G401 (cell line): ENCODE measurements at places on chromosomes 12 and 14.

DNA sequence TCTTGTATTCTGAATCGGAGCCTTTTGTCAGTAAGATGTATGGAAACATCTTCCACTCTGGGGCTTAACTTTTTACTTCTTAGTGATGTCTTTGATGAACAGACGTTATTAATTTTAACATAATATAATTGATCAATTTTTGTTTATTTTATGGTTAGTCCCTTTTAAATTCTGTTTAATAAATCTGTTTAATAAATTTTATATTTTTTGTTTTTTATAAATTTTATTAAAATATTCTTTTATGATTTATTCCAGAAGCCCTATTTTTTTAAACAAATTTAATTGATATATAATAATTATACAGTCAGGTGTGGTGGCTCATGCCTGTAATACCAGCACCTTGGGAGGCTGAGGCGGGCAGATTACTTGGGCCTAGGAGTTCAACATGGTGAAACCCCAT, 235.1 kb downstream of the AEBP2 start:
- DNase-seq = no peak

DNA sequence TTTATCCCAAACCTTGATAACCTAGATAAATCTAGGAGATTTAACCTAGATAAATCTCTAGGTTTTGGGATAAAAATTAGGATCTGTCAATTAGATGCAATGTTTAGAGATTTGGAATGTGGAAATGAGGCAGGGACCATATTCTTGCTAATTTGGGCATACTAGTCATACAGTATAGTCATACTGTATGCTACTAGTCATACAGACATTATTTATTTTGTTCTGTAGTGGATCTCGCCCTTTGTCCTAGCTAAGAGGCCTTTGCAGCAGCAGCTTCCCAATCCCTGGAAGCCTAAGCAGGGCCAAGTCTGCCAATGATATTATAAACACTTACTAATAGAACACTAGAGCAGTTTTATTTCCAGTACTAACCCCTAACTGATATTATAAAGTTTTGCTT, 136.4 kb downstream of the CEP128 start:
- no peak for DNase-seq

- DNase-seq = no peak
Observed at GRCh38 chr12:84805474-84805858, 107.1 kb downstream of the SLC6A15 start.

DNA sequence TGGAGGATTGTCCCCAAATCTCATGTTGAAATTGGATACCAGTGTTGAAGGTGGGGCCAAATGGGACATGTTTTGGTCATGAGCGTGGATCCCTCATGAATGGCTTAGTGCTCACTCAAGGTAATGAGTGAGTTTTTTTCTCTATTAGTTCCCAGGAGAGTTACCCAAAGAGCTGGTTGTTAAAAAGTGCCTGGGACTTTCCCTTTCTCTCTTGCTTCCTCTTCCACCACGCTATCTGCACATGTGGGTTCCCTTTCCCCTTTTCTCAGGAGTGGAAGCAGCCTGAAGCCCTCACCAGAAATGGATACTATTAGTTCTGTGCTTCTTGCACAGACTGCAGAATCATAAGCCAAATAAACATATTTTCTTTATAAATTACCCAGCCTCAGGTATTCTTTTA, 465.4 kb downstream of the FSCB start:
- no peak for DNase-seq

DNA sequence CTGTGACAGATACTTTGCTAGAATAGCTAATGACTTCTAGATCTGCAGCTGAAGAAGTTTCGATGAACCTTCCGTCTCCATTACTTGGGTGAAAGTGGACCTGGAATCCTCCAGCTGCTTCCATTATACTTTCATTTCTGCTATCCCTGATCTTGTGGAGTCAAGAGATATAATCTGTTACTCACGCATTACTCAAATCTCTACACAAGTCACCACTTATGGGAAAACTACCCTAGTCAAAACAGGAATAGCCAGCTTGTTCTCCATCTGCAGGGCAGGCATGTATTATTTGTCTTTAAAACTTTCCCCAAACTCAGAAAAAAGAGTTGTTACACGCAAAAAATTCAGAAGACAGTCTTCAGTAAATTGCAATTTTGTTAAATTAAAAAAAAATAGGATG, 2.8 kb upstream of the KTN1 start:
- no peak for DNase-seq

DNA sequence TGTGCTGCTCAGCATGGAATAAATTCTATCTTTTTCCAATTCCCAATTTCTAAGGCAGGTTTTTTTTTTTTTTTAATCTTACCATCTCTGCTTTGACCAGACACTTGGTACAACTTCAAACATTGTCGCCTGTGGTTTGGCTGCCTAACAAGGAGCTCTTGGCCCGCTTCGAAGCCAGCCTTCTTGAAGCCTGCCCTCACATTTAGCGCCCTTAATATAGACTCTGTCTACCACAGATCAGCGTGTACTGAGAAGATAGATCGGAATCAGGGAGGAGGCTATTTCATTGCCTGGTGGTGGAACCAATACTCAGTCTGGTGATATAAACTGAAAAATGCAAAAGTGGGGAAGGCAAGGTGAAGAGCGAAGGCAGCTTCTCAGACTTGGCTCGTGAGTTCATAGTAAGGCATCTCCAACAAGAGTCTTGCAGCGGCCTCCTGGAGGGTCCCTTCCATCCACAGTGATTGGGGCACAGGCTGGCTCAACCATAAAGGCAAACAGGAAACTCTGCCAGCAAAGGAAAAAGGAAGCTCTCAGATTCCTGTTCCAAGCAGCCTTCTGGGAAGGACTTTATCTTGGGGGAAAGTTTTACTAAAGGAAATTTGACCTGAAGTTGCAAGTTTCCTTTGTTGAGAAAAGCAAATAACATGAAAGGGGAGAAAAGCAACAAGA, 103.2 kb upstream of the BCL2L14 start:
- DNase-seq = no peak

DNA sequence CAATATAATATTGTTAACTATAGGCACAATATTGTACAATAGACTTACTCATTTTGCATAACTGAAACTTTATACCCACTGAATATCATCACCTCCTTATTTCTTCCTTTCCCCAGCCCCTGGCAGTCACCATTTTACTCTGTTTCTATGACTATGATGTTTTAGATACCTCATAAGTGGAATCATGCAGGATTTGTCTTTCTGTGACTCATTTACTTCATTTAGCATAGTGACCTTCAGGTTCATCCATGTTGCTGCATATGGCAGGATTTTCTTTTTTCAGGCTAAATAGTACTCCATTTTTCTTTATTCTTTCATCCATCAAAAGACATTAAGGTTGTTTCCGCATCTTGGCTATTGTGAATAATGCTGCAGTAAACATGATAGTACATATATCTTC, 18.9 kb downstream of the USP15 start:
- DNase-seq = no peak

- no peak for DNase-seq
Observed at GRCh38 chr12:24742378-24742777, 206.5 kb downstream of the BCAT1 start.

- no peak for DNase-seq
Observed at GRCh38 chr12:130742716-130743115, 26.6 kb upstream of the RIMBP2 start.

DNA sequence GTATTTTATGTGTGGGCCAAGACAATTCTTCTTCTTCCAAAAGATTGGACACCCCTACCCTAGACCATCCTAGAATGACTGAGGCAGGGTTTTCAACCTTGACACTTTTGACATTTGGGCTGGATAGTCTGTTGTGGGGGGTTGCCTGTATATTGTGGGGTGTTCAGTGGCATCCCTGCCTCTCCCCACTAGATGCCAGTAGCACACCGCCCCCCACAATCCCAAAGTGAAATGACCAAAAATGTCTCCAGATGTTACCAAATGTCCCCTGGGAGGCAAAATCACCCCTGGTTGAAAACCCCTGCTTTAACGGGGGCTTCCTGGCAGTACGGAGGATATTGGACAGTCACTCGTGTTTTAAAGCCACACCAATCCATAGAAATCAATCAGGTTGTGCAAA, 219.6 kb downstream of the PHETA1 start:
- DNase-seq = no peak

DNA sequence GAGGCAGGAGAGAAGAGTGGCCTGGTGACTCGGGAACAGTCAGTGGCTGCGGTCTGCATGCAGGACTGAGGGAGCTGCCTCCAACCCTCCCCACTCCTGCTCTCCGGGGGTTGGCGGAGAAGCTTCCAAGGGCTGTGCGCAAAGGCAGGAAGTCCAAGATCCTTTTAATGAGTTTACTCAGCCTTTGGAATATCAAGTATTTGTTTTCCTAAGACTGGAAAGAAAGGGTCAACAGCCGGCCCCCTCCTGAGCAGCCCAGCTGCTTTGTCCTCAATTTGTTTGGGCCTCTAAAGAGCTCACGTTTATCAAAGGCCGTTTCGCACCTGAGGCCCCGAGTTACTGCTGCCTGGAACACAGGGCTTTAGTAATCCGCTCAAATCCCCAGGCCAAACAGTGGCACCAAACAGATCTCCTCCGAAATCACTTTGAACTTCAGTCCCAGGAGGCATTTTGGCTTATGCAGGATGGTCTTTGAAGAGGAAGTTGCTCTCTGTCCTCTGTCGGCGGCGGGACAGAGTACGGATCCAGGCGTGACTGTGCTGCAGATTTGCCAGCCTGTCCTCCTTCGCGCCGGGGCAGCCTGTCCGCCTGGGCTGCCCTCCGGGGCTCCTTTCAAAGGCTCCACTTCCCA, 117.2 kb upstream of the FZD10 start:
- peak; percentile 8 for DNase-seq

GRCh38 chr12:101779626-101780025, 40.4 kb upstream of the SYCP3 start:
- no peak for DNase-seq

DNA sequence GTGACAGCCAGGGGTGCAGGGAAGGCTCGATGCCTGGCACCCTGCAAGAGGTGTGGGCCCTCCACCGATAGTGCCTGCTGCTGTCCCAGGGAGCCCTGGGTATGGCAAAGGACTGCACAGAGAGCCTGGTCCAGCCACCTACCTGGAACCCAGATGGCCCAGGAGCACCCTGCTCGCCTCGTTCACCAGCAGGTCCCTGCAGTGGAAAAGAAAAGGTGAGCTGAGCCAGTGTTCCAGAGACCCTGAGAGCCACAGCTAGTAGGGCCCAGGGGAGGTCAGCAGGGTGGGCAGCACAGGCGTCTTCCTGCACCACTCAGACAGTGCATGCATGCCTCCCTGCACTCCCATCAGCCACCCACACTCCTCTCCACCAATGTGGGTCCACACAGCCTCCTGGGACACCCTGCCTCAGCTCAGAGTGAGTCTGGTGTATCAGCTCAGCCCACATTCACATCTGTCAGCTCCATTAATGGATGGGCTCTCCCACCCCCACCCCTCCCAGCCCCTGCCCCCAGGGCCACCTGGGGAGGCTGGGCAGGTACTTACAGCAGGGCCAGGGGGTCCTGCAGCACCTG, 20.2 kb downstream of the TMEM106C start:
- DNase-seq = no peak

DNA sequence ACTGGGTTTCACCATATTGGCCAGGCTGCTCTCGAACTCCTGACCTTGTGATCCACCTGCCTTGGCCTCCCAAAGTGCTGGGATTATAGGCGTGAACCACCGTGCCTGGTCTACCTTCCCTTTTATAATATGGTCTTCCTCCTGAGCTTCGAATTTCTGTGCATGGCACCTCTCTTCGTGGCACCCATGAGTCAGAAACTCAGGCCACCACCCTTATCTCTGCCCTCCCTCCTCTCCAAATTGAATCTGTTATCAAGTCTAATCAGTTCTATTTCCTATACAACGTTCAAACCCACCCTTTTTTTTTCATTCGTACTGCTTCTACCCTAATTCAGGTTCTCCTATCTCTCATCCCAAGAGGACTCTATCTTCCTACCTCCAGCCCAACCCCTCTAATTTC, 5.0 kb upstream of the TINF2 start:
- DNase-seq = no peak

DNA sequence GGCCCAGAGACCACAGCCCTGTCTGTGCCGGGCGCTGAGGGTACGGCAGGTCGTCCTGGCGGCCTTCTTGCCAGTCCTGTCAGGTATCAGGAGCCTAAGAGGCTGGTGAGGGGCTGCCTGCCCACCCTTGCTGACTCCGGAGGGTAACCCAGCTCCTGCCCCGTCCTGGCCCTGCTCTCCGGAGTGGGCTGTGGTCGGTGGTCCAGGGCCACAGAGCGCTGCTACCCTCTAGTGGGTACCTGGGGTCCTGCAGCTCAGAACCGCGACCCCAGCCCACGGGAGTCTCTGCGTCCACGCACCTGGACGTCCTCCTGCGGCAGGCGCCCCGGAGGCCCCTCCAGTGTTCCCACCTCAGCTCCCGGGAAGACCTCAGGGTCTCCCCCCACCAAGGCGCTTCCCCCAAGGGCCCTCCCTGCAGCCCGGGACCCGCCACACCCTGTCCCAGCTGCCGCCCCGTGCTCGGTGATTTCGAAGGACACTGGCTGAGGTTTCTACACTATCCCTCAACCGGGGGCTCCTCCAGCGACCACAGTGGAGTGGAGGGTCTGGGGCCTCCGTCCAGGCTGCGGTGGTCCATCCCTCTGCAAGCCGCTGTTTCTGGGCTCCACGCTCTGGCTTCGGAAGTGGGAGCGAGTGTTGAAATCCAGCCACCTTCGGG, 75.9 kb upstream of the FBRSL1 start:
- peak; percentile 19 for DNase-seq

DNA sequence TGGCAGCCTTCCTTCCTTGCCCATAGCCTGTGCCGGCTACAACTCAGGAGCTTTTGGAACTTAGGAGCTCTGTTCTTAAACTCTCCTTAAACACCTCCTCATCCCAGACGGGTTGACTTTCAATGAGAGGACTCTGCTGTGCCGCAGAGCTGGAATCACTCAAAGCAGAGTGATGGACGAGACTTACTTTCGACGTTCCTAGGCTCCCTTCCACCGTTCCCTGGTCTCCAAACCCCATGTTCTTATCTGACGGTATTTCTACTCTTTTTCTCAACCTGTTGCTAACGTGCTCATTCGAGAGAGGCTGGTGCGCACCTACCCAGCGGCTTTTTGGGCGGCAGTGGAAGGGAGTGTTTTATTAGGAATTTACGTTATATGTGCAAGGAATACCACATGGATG, 232.7 kb downstream of the CACNA1C start:
- DNase-seq = no peak

DNA sequence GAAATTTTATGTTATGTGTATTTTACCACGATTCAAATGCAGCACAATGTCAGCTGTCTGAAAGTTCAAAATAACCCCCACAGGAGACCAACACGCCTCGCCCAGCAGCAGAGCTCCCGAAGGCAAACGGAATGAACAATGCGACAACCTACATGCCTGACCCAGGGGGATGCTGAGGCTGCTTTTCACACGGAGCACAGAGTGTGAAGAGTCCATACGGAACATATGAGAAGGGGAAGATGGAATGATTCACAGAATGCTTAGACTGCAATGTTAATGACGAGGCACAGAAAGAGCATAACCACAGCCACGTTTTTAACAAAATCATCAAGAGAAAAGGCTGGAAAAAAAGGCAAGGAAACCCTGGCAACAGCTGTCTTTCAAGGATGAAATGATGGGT, 22.6 kb downstream of the ZFYVE21 start:
- no peak for DNase-seq

DNA sequence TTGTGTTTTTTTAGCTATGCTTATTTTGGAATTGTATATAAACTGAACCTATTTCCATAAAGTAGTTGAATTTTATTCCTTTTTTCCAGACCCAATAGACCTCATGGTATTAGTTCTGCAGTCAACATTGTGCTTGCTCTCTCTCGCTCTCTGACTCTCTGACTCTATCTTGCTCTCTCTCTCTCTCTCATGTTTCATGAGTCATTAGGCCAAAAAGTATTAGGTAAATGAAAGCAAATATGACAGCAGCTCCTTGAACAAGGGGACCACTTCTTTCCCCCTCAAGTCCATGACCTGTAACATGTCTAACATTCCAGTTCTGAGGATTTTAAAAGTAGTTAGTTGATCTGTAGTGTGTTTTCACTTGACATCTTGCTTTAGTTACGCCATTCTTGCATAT, 14.0 kb upstream of the C12orf71 start:
- DNase-seq = no peak
